Pulmonary artery endothelial cell (primary cell): ENCODE measurements at places on chromosomes 7 and 10.

GRCh38 chr7:30474893-30475292, 3.7 kb downstream of the NOD1 start:
- DNase-seq: no peak

DNA sequence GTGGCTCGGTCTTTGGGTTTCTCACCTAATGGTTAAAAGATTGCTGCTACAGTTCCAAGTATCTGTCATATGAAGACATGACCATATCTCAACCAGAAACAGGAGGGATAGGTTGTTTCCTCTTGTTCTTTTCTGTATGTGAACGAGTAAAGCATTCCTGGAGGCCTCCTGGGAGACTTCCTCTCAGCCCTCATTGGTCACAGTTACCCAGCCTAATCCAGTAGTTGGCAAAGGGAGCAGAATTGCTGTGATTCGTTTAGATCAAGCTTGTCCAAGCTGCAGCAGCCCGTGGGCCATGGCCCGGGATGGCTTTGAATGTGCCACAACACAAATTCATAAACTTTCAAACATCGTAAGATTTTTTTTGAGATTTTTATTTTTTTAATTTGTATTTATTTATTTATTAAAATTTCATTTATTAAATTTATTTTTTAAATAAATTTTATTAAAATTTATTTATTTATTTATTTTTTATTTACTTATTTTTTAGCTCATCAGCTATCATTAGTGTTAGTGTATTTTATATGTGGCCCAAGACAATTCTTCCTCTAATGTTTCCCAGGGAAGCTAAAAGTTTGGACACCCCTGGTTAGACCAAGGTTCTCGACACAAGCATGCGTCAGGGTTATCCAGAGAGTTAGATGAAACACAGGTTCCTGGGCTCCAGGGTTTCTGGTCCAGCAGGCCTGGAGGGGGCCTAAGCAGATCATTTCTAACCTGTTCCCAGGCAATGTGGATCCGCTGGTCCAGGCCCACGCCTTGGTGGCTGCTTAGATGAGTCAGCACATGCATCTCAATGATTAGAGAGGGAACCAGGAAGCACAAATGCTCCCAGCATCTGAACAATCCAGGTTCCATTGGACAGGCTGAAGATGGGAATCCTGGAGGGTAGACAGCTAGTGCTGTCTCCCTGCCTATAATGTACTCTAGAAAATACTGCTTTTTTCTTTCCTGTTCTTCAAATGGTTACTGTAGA, 25.6 kb downstream of the CDC123 start:
- no peak for DNase-seq

- no peak for DNase-seq
Measured at GRCh38 chr10:336247-336646, 201.0 kb downstream of the ZMYND11 start.

DNA sequence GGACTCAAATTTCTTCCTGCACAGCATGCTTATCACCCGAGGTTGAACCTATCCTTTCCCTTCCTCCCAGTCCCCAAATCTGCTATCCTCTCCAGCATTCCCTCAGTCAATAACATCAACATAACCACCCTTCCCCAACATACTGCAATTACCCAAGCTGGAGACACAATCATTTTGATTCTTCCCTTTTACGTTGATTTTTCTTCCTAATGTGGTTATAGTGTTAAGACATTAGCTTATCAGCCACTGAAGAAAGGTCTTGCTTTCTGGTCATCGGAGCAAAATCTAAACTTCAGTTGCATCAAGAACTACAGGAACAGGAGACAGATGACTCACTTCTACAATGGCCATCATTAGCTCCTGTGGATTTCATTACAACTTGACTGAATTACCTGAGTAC, 3.5 kb upstream of the HBP1 start:
- DNase-seq: no peak

GRCh38 chr10:102970562-102971340, 52.7 kb downstream of the CNNM2 start:
- no peak for DNase-seq

DNA sequence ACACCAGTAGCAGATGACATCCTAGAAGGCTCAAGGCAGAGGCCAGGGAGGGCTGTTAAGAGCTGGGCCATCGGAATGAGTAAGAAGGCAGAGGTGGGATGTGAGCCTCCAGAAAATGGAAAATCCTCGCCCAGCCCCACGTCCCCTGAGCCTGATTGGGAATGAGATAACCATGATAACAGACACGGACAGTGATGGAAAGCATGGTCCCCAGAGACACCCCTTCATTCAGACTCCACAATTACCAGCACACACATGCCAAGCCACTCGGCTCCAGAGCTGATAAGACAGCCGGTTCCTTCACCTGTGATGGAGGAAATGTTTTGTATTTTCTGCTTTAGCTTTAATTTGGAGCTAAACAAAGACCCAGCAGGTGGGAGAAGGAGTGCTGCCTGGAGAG, 106.0 kb downstream of the GRID1 start:
- DNase-seq: no peak

GRCh38 chr10:4838743-4839142, 12.7 kb downstream of the AKR1E2 start:
- no peak for DNase-seq

GRCh38 chr7:84611391-84611790, 416.8 kb upstream of the SEMA3A start:
- no peak for DNase-seq

GRCh38 chr7:42359946-42360345, 122.9 kb upstream of the GLI3 start:
- no peak for DNase-seq

DNA sequence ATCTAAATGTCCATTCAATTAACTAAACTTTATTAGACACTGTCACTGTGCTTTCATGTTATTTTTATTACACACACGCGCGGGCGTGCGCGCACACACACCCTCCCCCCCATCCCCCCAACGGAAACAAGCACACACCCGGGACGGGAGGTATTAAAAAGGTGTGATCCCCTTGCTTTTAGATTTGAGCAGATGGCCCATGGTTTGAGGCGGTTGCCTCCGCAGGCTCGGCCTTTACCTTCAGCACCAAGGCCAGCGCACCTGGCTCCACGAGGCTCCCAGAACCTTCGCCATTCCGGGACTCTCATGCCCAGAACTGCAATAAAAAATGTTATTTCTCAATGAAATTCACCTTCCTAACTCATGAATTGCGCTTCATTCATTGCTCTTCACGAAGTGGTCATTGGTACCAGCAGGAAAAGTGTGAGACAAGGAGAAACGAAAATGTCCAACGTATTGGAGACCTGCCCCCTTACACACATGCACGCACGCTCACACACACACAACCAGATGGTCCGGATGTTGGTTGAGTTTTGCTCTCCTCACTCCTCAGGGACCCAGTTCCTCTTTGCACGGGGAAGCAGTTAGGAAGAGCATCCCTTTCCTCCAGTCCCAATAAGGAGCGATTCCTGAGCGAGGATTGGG, 20.8 kb upstream of the PTF1A start:
- DNase-seq: no peak

DNA sequence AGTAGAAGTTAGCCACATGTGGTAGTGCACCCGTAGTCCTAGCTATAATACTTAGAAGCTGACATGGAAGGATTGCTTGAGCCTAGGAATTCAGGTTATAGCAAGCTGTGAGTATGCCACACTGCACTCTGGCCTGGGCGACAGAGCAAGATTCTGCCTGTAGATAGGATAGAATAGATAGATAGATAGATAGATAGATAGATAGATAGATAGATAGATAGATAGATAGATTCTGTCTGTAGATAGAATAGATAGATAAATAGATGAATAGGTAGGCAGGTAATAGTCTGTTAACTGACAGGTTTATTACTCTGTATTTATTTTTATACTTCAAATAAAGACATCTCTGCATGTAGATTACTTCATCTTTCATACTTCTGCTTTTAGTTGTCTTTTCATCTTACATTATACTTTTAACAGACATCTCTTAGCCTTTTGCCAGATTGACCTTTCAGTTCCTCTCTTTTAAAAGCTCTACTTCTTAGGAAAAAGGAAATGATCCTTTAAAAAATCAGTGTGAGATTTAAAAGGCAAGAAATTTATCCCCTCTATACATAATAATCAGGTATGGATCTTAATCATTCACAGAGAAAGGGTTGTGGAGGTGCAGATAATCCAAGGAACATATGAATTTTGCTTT, 31.8 kb downstream of the CCAR1 start:
- DNase-seq: no peak

DNA sequence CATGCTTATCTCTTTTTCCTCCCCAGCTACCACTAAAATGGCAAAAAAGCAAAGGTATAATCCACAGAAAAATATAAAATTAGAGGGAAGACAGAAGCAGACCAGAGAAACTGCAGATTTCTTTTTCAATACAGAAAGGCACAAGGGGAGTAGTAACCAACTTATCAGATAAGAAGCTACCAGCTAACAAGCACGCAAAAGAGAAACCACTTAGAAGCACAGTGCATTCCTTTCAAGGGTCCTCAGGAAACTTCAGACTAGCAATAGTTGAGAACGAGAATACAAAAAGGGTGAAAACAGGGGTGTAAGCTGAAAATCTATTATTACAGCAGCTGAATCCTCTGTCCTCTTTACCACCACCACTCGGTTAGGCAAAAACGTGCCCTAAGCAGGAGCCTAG, 9.9 kb upstream of the OR2A5 start:
- no peak for DNase-seq

DNA sequence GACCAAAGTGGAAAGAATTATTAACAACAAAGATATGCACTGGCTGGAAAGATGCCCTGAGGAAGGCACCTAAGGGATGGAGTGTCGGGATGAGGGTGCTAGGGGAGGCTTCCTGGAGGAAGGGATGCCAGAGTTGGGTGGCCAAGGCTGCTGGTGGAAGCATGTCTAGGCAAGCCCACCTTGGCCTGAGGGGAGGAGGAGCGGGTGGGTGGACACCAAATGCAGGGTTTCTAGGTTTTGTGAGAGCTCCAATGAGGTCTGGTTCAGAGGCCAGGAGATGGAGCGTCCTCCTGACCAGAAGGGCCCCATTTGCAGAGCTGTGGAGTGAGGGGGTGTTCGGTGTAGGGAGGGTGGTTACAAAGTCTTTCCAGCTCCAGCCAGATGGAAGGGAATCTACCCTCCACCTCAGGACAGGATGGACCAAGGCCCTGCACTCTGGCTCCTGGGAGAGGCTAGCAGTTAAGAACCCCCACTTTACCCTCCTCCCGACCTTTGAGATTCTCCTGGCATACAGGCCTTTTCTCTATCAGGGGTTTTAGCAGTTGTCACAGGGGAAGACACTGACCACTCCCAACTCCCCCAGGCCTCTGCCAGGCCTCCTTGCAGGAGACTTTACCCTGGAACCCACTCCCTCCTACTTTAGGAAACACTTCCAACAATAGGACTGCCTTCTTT, 3.0 kb upstream of the DDIT4 start:
- no peak for DNase-seq

GRCh38 chr10:43970018-43970698, 321.5 kb upstream of the ZNF32 start:
- no peak for DNase-seq

DNA sequence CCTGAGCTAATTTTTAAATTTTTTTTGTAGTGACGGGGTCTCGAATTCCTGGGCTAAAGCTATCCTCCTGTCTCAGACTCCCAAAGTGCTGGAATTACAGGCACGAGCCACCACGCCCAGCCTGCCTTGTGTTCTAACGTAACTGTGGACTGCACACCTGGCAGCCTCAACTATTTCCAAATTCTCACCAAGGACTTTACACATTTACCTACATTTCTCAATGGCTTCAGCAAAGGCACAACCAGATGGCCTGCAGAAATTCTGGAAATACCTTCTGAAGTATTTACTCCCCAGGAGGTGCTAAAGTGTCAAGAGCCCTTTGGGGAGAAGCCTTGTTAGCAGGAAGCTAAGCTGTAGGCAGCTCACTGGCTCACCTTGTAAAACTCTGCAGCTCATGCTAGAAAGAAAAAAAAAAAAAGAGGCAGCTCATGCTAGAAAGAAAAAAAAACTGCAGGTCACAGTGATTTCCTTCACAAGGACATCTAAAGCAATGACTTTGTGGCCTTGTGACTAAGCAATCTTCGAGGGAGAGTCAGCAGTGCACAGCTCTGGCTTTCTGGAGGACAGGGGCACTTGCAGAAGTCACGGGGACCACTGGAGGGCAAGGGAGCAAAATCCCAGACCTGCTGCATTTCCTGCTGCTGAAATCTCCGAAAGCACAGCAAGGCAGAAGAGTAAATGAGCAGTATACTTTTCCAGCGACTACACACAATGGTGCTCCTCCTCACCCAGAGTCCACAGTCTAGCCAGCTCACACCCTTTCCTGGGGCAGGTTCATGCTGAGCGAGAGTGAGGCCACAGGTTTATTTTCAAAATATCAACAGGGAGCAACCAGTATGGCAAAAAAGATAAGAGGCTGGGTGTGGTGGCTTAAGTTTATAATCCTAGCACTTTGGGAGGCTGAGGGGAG, 40.4 kb downstream of the BAIAP2L1 start:
- DNase-seq: no peak

GRCh38 chr10:2993636-2994035, 73.7 kb upstream of the PFKP start:
- DNase-seq: no peak

GRCh38 chr7:92872701-92873100, 36.3 kb upstream of the CDK6 start:
- DNase-seq: no peak

DNA sequence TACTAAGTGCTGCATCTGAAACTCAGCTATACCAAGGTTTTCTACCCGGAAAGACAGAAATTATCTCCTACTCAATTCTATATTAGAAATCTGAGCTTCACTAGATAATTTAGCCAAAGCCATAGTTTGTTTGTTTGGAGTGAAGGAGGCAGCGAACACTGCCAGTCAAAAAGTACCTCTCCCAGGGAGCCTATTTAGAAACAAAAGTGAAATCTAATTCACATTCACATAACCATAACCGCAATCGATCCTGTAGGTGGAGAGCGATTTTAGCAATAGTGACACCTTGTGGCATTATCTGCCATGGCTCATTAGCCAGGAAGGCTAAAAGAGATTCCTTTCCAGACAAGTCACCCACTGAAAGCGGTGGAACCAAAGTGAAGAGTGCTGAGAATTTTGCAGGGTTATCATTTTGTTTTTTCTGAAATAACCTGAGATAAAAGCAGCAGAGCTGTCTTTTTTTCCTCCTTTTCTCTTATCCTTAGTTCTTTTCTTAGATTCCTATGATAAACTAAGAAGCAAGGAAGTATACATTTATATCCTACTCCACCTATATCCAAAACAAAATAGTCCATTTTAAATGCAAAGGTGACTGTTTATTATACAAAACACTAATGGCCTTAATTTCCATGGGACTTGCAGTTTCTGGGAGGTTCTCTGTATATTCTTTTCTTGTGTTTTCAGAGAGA, 83.7 kb upstream of the BET1 start:
- DNase-seq: peak; percentile 33

DNA sequence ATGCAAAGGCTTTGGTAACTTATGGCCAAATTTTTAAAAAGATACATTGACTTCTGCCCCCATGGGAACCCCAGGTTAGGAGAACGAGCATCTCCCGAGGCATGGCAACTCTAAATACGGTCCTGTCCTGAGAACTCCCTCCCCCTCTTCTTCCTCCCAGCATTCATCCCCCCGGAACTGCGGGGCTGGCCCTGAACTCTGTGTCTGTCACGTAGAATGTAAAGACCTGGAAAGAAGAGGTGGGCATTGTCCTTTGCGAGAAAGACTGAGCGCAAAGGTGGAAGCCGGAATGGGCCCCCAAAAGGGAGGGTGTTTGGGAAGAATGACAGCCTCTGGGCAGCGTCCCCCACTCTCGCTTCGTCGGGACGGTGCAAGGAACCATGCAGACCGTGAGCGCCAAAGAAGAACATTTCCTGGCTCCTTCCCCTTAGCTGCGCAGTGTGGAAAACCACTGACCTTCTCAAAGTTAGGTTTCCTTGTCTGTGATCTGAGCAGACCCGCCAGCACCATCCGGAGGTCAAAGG, 21.0 kb downstream of the SHH start:
- no peak for DNase-seq

- no peak for DNase-seq
Measured at GRCh38 chr7:92754919-92755581, 81.3 kb downstream of the CDK6 start.
